ENCODE measurements at places on chromosomes 4 and X.

DNA sequence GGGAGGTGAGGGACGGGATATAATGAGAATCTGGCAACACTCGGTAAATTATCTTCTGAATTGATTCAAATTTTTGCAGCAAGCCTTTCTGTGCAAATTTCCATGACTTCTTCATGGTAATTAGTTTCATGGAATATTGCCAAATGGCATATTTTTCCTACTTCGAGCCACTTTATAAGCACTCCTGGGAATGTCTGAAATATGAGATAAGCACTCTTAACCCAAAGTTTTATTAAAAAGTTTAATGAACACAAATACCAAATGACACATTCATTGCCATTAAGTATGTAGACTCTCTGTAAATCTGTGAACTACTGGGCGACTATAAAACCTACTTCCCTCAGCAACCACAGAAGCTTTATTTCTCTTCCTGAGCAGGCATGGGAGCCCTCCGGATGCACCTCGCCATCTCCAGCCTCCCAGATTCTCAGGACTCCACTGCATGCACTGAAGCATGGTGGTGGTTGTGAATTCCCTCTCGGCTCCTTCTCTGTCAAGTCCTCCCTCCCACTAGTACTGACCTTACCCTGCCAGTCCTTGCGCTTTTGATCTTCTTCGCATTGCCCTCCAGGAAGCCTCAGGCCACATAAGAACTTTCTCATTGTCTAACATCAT lies 154.4 kb upstream of the RPL34 start:
- DNase-seq, result no peak

- no peak for DNase-seq
Observed at GRCh38 chr4:96383349-96383748, 543.5 kb downstream of the PDHA2 start.

- no peak for DNase-seq
Observed at GRCh38 chr4:138685316-138685715, 330.3 kb upstream of the NOCT start.

GRCh38 chr4:152606753-152607152 lies 70.9 kb upstream of the FBXW7 start:
- no peak for DNase-seq

- no peak for DNase-seq
Observed at GRCh38 chr4:55161739-55162138, 36.3 kb upstream of the KDR start.

GRCh38 chr4:133000012-133000411 lies 149.1 kb upstream of the PCDH10 start:
- DNase-seq, result no peak

GRCh38 chr4:60989141-60989540 lies 211.0 kb upstream of the ADGRL3 start:
- no peak for DNase-seq

DNA sequence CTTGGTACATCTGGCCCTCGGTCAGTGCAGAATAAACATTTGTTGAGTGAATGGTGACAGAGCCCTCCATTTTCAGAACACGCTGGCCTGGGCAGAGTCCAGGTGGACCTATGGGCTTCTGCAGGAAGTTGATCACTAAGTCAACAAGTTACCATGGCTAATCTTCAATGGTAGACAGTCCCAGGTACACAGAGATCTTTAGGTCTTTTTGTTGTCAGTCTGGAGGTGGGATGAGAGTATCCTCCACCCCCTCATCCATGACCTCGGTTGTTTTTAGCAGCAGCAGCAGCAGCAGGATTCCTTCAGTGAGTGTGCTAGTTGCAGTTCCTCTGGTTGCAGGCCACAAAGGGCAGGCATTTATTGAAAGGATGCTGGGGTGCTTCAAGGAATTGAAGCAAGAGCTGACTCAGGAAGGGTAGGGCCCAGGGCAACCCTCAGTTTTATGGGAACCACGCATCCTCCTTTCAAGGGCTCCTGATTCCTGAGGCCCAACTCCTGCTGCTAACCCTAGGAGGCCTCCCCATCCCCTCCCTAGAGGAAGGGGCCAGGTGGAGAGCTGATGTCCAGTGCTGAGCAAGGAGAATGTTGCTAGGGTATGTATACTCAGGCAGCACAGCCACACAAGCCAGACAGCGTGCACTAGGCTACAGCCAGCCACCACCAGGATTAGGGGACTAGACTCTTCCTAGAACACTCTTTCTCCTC lies 1.7 kb upstream of the USP27X start:
- no peak for DNase-seq

- DNase-seq, result no peak
Observed at GRCh38 chr4:13872155-13872554, 244.6 kb upstream of the BOD1L1 start.

GRCh38 chrX:149682031-149682430 lies 29.8 kb upstream of the MAGEA11 start:
- no peak for DNase-seq

- DNase-seq, result no peak
Observed at GRCh38 chr4:170414360-170414759, 324.6 kb upstream of the AADAT start.

- DNase-seq, result no peak
Observed at GRCh38 chr4:9758641-9759317, 22.7 kb upstream of the DRD5 start.

DNA sequence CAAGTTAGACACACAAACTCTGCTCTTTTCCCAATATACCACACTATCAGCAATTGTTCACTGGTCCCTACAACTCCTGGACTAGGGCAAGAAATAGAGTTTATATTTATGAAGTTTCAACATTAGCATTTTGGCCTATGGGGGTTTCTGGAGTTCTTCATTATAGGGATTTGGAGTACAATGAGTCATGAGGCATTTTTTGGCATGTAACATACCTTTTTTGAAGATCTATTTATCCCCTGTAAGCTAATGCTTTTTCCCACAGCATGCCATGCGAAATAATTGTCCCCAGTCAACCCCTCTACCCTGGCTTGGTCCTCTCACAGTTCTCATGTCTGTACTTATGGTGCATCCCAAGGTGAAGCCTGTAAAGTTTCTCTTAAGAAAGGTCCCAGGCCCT lies 36.7 kb upstream of the EDA2R start:
- DNase-seq, result no peak

DNA sequence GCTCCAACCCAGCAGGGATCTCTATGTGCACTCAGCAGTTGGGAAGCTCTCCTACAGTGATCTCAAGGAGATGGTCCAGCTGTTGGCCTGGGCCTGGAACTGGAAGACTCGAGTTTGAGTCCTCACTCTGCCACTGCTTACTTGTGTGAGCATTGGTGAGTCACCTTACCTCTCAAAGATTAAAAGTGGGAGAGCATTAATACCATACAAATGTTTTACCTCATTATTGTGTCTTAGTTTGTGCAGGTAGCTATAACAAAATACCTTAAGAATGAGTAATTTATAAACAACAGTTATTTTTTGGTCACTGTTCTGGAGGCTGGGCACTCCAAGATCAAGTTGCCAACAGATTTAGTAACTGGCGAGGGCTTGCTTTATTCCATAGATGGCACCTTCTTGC lies 21.4 kb upstream of the ZNF827 start:
- no peak for DNase-seq

GRCh38 chr4:185468999-185469398 lies 2.5 kb downstream of the CCDC110 start:
- no peak for DNase-seq

DNA sequence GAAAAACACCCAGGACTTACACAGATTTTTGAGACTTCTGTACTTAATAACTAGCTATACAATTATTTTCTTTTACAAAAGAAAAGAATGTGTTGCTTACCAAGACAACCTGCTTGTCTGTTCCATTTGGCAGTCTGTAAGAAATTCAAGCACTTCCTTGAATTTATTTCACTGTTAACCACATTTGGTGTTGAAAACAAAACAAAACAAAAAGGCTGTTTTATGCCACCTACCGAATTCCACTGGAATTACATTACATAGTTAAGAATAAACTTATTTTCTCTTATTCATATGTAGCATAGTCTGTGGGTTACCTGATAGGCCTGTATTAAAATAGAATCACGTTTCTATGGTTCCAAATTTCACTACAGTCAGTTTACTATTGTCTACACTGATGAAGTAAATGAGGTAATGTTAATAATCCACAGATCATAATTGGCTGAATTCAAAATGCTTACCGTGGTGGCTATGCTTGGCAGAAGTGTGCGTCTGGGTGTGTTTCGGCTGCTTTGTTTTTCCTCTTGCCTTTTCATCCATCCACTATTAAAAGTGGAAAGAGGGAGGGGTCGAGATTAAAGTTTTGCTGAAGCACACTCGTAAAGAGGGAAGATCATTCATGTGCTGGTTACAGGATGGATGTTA lies at the start of gene TLR1:
TLR1 (minus strand) TSS at position 138 of the 642 bp plus-strand sequence. CDS start 5,960 bp downstream, outside the sequence.
- DNase-seq, result no peak

GRCh38 chrX:97027384-97027922 lies 143.7 kb downstream of the RPA4 start:
- no peak for DNase-seq

- no peak for DNase-seq
Observed at GRCh38 chrX:101450961-101451360, 34.3 kb upstream of the ARMCX4 start.

DNA sequence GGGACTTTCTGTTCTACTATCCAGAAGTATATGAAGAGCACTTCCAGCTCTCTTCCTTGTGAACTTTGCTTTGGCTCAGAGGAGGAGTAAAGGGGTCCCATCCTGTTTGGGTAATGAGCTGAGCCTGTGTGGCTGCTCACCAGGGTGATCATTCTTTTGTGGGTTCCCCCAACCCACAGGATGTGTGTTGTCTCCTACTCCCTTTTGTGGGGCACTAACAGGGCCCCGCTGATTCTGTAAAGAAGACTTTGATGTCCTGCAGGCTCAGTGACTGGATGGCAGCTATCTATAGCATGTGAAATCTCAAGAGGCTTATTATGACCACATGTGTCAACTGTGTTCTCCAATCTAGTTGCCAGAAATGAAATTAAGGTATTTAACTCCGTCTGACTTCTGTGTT lies 40.8 kb downstream of the ZNF518B start:
- no peak for DNase-seq

DNA sequence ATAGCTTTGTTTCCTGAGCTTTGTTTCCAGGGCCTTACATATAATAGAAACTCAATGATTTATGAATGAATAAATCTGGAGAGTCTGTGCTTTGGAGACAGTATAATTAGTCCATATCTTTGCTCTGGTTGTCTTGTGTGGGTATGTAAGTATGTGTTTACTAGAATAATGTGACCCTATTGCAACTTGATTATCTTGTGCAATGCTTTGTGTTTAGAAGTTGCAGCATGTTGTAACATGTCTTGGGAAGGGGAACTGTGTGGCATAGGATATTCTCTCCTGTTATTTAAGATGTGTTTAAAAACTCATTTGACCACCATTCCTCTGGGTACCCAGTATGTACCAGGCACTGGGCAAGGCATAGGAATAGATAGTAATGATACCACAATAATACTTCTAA lies 6.1 kb downstream of the SPATA18 start:
- no peak for DNase-seq

GRCh38 chr4:114384629-114385028 lies 214.0 kb upstream of the UGT8 start:
- DNase-seq, result no peak

GRCh38 chr4:176656108-176656507 lies 136.6 kb downstream of the VEGFC start:
- no peak for DNase-seq

DNA sequence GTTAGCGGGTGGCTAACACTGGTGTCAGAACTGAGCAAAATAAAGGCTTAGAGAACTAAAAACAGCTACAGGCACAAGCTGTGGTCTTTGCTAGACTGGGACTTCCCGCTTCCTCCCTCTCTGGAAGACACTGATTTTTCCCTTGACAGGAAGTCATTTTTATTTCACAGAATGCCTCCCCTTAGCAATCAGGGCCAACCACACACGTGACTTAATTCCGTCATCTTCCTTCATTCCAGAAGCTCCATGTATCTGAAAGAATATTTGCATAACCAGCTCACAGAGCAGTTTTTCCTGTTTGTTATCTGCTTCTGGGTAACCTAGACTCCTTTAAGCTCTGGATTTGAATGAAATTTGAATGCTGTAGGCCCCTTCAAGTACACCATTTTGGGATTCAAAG lies 327.5 kb upstream of the FRG1 start:
- no peak for DNase-seq

DNA sequence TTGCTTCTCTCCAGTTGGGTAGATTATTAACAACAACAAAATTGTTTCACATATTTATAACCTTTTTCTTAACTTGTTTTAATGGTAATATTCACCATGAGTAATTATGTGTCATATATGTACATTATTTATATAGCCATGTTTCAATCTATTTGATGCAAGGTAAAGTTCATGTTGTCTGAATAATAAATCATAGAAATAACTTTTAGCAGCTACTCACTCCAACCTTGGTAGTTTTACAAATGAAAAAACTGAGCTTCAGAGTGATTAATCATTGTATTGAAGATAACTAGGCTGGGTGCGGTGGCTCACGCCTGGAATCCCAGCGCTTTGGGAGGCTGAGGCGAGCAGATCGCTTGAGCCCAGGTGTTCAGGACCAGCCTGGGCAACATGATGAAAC lies 46.0 kb downstream of the TMA16 start:
- DNase-seq, result no peak

DNA sequence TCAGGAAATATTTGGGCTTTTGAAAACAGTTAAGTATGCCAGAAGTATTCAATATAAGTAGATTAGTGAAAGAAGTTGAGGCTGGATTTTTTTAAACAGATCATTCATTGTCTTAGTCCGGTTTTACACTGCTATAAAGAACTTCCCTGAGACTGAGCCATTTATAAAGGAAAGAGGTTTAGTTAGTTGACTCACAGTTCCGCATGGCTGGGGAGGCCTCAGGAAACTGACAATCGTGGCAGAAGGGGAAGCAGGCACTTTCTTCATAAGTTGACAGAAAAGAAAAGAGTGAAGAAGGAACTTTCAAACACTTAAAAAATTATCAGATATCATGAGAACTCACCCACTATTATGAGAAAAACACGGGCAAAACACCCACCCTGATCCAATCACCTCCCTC lies 31.1 kb upstream of the CYLC1 start:
- no peak for DNase-seq

- no peak for DNase-seq
Observed at GRCh38 chrX:119062750-119063374, 9.9 kb upstream of the CT47C1 start.

GRCh38 chr4:5822619-5823018 lies 70.3 kb downstream of the CRMP1 start:
- DNase-seq, result no peak

DNA sequence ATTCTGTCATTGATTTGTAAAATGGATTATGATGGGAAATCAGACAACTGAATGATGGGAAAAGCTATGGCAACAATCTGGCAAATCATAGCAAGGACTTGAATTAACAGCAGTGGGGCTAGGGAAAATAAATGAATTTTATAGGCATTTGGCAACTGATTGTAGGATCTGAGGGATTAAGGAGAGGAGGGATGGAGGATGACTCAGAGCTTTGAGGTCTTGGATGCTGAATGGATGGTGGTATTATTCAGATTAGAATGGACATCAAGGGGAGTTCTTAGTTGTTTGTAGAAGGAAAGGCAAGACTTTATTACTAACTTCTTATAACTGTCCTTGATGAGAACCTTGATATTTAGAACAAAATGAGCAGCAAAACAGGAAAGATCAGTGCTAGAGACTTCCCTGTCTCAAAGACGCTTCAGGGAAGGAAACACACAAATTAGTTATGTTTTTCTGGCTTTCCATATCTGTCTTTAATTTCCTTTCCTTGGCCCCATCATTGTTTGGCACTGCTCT lies 51.4 kb upstream of the HHIP start:
- no peak for DNase-seq

GRCh38 chrX:18579495-18579894 lies 92.4 kb downstream of the RS1 start:
- DNase-seq, result no peak

- no peak for DNase-seq
Observed at GRCh38 chr4:131603705-131604104, 1545.4 kb upstream of the PCDH10 start.

GRCh38 chr4:114595921-114596320 lies 2.7 kb upstream of the UGT8 start:
- no peak for DNase-seq

- no peak for DNase-seq
Observed at GRCh38 chr4:156476359-156476758, 495.2 kb downstream of the PDGFC start.
